Stimulated activated CD8-positive, alpha-beta memory T cell treated with anti-CD3 and anti-CD28 coated beads, Interleukin-4, amount 100 ng/mL, for 1 hour (primary cell): ENCODE measurements at places on chromosomes 6 and 20.

- no peak for DNase-seq
Observed at GRCh38 chr20:47406849-47407682, 50.6 kb upstream of the ZMYND8 start.

DNA sequence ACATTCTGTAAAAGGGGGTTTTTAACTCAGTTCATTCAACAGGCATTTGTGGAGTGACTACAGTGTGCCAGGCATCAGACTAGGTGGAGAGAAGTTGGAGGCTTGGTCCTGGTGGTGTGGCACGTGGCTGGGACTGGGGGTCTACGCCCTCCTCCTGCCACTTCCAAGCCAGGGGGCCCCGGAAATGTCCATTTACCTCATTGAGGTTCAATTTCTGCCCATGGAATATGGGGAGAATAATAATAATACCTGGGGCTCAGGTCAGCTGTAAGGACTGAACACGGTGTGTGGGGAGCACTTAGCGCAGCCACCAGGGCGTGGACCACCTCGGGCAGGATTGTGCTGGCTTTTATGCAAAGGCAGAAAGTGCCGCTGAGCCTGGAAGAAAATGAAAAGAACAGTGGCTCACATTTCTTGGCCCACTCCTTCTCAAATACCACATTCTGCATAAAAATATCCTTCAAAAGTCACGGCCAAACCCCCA is 229.4 kb downstream of the ANKRD60 start:
- no peak for DNase-seq

GRCh38 chr6:15474196-15474595 is 188.6 kb downstream of the DTNBP1 start:
- DNase-seq: no peak

DNA sequence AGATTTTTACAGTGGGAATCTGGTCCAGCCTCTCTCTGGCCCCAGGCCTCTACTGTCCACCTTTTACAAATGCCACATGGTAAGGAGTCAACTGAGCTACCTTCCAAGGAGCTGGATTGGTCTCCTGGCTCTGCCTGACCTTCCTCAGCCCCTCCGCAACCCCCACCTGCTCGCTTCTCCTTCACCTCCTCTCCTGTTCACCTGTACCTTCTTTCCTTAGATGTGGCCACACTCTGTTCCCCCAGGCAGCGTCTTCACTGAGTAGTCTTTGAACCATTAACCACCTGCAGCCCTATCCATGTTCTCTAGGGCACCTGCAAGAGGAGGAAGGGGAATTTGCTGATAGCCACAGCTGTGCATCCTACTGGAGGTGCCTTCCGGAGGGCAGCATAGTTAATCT is 55.3 kb upstream of the DDR1 start:
- DNase-seq: no peak

DNA sequence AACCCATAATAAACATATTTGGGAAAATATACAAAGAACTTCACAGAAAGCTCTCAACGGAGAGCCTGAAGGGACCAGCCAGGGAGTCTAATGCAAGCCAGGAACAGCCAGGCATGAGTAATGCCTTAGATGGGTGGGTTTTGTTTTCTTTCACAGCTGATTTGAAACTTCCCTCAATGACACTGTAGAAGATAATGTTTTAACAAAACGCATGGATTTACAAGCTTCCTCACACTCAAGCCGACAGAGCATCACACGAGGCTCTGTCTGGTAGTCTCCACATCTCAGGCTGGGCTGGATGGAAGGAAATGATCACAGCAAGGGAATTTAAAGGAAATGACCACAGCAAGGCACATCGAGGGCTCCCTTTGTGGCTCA is 113.9 kb downstream of the GMPR start:
- no peak for DNase-seq

DNA sequence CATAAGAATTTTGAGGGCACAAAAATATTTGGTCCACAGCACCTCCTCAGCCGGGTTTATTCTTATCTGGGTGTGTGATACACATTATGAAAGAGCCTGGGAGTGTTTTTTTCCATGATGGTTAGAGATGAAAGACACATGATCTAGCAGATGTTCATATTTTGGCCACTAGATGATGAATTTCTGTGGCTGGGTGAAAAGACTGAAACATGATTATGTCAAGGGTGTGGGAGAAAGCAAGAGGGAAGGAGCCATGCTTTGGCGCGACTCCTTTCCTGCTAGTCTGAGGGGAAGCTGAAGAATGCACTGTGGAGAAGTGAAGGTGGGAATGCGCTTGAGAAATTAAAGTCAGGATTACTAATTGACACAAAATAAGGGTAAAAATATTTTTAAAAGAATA is 102.3 kb downstream of the SH3BGRL2 start:
- no peak for DNase-seq

- no peak for DNase-seq
Observed at GRCh38 chr20:46176739-46177378, 58.7 kb downstream of the CD40 start.

GRCh38 chr20:21146215-21146614 is 20.3 kb downstream of the KIZ start:
- no peak for DNase-seq

DNA sequence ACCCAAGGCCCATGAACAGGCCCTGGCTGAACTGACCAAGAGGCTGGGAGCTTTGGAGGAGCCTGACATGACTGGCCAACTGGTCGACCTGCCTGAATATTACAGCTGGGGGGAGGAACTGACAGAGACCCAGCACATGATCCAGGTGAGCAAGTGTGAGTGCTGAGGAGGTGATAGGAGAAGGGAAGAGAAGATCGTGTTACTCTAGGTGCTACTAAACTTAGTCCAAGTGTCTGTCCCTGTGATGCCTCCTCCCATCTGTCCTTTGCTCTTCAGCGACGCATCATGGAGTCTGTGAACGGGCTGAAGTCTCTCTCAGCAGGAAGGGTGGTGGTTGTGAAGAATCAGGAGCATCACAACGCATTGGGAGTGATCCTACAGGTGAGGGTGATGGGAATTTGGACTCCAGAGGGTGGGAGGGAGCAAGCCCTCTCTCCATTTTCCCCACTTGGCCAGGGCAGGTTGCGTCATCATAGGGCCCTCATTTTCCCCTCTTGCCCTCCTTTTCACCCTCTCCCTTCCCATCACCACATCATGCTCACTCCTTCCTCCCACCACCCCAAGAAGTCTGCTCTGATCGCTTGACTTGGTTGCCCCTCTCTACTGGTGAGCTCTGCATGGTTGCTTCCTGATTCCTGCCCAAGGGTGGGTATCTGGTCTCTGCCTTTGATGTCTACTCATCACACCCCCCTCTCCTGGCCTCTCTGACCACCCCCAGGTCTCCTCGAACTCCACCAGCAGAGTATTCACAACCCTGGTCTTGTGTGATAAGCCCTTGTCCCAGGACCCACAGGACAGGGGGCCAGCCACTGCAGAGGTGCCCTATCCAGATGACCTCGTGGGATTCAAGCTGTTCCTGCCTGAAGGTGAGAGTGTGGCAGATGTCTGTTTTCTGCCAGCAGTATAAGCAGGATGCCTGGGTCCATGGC is 4.7 kb downstream of the DXO start:
- no peak for DNase-seq

DNA sequence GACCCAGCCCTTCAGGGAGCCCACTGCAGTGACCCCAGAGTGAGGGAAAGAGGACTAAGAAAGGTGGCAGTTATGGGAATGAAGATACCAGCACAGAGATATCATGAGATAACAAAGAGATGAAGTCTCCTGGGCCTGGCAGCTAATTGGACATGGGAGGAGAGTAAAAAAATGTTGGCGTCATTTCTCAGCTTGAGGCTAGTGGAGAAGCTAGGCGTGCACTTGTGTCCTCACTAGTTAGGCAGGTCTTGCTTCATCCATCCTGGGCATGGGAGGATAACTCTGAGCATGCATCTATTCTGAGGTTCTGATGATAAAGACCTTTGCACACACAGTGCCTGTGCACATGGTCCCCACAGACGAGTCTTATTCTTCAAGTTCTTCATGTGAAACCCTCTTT is 4.1 kb upstream of the GFOD1 start:
- DNase-seq: no peak

GRCh38 chr20:40720826-40721225 is 31.8 kb upstream of the MAFB start:
- no peak for DNase-seq

- DNase-seq: no peak
Observed at GRCh38 chr6:97668716-97669115, 385.7 kb upstream of the MMS22L start.

GRCh38 chr6:56009636-56010035 is 134.2 kb upstream of the BMP5 start:
- DNase-seq: no peak

GRCh38 chr6:82957868-82958245 is 107.8 kb downstream of the UBE3D start:
- DNase-seq: no peak

GRCh38 chr6:158408013-158408412 is 95.7 kb downstream of the TULP4 start:
- DNase-seq: no peak

DNA sequence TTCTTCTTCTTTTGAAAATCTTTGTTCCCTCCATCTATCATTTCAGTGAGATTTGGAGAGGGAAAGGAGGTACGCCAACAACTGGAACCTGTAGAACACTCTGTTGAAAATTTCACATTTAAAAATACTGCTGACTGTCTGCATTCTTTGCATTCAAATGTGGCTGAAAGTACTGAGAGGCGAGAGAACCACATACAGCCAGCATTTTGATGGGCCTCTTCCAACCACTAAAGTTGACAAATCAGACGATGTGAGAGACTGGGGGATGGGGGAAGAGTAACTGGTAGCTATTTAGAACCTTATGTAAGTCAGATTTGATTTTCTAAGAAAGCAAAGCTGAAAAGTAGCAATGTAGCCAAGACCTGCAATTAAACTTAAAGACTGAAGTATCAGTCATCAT is 77.5 kb downstream of the FKBP5 start:
- no peak for DNase-seq

DNA sequence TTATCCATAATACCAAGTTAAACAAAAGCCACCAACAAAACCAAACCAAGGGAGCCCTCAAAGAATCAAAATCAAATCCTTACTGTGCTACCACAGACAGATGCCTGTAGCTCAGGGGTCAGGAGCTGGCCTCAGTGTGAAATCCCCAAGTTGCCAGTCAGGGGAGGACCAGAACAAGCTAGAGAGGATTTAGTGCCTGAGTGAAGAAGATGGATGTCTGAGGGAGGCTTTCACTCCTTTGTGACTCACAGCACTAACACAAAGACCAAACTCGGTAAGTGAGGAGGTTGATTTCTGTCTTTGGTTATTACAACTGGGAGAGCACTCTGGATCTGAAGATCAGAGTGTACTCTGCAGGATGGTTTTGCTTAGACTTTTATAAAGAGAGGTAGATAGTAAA is 189.9 kb upstream of the ZNF184 start:
- DNase-seq: no peak

GRCh38 chr6:133040094-133040802 is 200.9 kb upstream of the EYA4 start:
- DNase-seq: no peak

DNA sequence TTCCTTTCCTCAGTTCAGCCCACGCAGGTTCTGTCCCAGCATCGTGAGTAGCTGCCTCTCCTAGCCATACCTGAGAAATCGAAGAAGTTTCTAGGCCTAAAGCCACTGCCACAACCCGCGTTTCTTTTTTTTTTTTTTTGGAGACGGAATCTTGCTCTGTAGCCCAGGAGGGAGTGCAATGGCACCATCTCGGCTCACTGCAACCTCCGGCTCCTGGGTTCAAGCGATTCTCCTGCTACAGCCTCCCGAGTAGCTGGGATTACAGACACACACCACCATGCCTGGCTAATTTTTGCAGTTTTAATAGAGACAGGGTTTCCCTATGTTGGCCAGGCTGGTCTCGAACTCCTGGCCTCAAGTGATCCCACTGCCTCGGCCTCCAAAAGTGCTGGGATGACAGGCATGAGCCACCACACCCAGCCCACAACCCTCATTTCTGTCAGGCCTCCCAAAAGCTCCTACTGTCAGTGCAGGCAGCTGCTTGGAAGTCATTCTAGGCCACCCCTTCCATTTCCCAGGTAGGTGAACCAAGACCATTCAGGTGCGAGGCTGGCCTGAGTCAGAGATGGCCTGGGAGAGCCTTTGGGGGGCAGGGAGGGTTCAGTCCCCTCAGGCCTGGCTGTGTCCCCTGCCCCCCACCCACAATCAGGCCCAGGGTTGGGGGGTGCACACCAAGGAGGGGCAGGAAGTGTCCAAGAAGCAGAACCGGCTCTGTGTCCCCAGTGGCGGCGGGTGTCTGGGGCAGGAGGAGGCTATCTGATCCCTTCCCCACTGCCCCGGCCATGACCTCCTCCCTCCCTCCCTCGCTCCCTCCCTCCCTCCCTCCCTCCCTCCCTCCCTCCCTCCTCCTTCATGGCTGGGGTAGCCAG is 47.2 kb downstream of the NOL4L start:
- no peak for DNase-seq

DNA sequence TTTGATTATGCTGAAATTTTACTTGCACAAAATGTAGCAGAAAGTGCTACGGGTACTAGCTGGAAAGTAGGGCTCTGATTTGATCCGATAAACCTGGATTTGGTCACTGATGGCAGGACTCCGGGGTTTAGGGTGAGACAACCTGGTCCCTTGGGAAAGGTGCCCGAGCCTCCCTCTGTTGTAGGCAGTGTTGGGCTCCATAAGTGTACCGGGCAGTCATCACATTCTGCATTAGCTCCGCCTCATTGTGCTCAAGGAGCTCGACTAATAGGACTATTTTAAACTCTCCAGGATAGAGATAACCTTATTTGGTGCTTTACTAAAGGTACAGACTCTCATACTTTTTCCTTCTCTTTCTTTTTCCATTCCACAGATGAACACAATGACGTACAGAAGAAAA is 117.6 kb downstream of the UTRN start:
- no peak for DNase-seq

DNA sequence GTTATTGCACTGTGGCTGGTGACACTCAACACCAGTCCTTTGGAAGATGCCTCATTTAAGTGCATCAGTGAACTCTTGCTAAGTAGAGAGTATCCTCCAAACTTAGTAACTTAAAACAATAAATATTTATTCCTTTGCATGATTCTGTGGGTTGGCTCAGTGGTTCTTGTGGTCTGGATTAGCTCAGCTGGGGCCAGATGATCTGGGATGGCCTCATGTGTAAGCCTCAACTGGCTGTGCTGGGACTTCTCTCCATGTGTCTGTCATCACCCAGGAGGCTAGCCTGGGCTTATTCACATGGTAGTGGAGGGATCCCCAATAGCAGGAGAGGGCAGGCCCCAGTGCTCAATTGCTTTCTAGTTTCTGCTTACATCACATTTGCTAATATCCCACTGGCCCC is 8.3 kb downstream of the LRRN4 start:
- DNase-seq: no peak

GRCh38 chr6:151772446-151772845 is 35.0 kb upstream of the ESR1 start:
- DNase-seq: no peak
